ENCODE measurements at places on chromosomes 13 and 19. TPM values are rescaled to one million over a fixed set of nuclear protein-coding genes. Genes with fewer than 3 reads are reported as not detected.

FCAR gene
- total RNA-seq = not detected

TTYH1 gene
- 2.9 TPM for total RNA-seq

DNA sequence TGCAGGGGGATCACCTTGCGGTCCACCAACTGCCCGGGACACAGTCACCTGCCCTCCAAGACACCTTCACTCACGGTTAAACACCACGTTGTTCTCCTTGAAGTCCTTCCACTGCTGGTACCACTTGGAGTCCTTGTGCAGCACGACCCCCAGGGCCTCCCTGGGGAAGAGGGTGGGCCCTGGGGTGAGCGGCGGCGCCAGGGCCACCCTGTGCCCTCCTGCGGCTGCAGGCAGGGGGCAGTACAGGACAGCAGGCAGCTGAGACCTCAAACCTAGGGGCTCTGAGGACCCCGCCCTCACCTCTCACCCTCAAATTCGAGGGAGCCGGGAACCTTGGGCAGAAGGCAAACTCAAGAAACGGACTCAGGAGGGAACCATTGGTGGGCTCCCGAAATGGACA lies 7.5 kb upstream of the CTXN1 start:
- H3K27ac ChIP-seq = no peak overlapping the region
- H3K27me3 ChIP-seq = peaks cover 2% of the 10 kb centered on the region
- no peak overlapping the region for H3K4me3 ChIP-seq
- peaks cover under 1% of the 10 kb centered on the region for H3K4me1 ChIP-seq

DNA sequence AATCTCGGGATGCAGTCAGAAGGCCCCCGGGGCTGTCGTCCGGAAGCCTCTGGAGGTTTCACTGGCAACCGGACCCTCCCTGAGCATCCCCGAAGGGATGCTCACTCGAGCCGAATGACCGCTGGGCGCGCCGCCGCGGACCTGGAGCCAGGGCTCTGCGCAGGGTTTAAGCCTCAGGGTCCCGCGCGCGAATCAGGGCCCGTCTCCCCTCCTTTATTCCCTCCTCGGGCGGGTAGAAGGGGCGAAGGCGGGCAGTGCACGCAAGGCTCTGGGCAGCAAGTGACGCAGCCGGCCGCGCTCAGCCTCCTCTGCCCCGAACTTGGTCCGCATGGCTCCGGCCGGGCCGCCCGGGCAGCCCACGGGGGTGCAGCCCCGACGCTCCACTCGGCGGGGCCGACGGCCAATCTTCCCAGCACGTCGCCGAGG lies 572 bp downstream of the SHISA2 start:
- peaks cover 28% of the 10 kb centered on the region for H3K4me1 ChIP-seq
- H3K36me3 ChIP-seq = no peaks in the 10 kb centered on the region
- peak; percentile 60 for DNase-seq
- peaks cover 11% of the 10 kb centered on the region for H3K27me3 ChIP-seq
- H3K4me3 ChIP-seq = peak overlapping the region; percentile 81

DNA sequence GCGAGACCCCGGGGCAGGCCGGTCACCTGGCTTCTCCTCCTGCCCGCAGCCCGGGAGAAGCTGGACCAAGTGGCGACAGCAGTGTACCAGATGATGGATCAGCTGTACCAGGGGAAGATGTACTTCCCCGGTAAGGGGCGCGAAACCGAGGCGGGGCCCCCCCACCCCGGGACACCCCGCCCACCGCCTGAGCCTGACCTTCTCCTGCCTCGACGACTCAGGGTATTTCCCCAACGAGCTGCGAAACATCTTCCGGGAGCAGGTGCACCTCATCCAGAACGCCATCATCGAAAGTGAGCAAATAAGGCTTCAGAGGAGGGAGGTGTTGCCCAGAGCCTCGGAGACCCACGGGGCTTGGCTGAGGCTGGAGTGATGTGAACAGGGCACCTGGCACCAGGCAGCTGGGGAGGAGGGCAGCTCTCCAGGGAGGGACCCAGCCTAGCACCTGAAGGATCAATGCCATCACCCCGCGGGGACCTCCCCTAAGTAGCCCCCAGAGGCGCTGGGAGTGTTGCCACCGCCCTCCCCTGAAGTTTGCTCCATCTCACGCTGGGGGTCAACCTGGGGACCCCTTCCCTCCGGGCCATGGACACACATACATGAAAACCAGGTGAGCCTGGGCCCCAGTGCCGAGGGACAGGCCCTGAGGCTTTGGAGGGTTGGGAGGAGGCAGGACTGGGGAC lies 629 bp downstream of the IZUMO4 start:
- DNase-seq = no peak
- H3K27me3 ChIP-seq = peaks cover 3% of the 10 kb centered on the region
- H3K36me3 ChIP-seq = no peaks in the 10 kb centered on the region
- H3K27ac ChIP-seq = no peak overlapping the region

DNA sequence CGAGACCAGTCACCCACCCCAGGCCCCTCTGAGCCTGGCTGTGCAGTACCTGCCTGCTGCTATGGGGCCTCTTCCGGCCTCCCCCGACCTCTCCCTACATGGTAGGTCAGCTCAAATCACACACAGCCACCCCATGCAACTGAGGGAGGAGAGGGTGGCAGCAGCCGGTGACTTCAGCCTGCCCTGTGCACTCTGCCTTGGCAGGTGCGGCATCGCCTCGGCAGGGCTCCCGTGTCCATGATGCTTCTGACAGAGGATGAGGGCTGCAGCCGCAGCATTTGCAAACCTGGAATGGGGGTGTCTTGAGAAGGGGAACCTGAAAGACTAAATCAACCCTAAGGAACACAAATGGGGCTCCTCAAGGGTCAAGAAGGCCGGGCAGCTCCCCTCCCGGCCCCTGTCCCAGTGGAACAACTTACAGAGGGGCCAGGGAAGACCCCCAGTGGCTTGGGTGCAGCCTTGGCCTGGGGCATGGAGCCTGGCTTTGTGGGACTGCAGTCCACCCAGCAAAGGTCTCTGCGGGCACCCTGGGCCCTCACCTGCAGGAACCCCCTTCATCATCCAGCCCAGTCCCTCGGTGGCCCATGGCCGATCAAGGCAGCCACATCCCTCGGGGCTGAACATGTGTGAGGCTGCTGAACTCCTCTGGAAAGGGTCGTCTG lies 6.7 kb downstream of the TEX29 start:
- no peak overlapping the region for H3K27ac ChIP-seq
- H3K36me3 ChIP-seq = no peaks in the 10 kb centered on the region
- peaks cover 2% of the 10 kb centered on the region for H3K27me3 ChIP-seq
- H3K4me1 ChIP-seq = peaks cover 7% of the 10 kb centered on the region
